Activated CD4-positive, alpha-beta T cell treated with anti-CD3 and anti-CD28 coated beads, Interleukin-2, amount 10 ng/mL, durations not matched to agents 7 days and 5 days (primary cell): ENCODE measurements at places on chromosomes 1 and 21.

GRCh38 chr1:118116401-118116800, 68.6 kb downstream of the SPAG17 start:
- DNase-seq: no peak

GRCh38 chr1:220999872-221000863, 120.9 kb downstream of the HLX start:
- no peak for DNase-seq

DNA sequence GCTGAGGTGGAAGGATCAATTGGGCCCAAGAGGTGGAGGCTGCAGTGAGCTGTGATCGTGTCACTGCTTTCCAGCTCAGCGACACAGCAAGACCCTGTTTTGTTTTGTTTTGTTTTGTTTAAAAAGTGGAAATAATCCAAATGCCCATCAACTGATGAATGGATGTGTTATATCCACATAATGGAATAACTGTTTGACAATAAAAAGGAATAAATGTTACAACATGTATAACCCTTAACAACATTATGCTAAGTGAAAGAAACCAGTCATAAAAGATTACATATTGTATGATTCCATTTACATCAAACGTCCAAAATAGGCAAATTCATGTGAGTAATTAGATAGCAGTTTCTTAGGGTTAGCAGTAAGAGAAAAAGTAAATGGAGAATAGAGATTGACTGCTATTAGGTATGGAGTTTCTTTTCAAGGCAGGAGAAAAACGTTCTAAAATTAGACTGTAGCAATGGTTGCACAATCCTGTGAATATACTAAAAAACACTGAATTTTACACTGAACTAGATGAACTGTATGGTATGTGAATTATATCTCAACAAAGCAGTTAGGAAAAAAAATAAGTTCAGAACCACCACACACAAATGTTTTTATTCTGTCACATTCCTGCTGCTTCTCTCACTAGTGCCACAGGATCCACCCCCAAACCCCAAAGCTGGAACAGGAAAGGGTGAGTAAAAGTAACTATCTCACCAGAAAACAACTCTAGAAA, 15.7 kb downstream of the FOXJ3 start:
- DNase-seq: peak; percentile 23

DNA sequence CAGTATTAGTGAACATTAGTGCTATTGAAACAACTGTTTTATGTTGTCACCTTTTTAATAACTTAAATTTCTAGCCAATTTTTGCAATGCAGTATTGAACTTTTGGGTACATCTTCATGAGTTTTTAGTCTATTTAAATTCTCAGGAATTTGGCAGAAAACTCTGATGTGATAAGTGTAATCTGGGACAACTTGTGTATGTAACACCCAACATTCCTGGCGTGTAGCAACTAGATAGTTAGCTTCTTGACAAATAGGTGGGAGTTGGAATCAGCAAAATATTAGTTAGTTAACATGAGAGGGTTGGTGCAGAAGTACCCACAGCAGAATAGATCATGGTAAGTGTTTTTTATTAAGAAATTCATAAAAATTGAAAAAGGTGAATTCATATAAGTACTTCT, 111.6 kb downstream of the ITSN1 start:
- no peak for DNase-seq

GRCh38 chr1:169586395-169587255, at the start of gene F5:
F5 (minus strand) TSS chr1:169586481; CDS start chr1:169586386, 95 bp downstream.
- peak; percentile 86 for DNase-seq

GRCh38 chr1:31154632-31155215, 85.0 kb downstream of the NKAIN1 start:
- DNase-seq: peak; percentile 73

DNA sequence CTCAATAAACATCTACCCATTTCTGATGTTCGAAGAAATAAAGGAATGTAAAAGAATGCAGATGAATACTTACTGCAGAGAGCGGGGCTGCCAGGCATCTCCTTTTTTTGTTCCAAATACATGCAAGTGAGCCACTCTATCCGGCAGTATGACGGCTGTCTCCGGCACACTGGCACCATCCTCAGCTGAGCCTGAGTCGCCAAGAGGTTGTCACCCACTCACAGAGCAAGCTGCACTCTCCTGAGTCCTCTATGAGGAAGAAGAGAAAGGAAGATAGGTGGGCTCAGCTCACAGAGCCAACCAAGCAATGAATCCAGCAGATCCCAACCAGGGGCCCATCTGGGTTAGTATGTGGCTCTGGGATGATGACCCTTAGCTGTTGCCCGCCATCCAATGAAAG, 65.3 kb downstream of the CD46 start:
- no peak for DNase-seq

DNA sequence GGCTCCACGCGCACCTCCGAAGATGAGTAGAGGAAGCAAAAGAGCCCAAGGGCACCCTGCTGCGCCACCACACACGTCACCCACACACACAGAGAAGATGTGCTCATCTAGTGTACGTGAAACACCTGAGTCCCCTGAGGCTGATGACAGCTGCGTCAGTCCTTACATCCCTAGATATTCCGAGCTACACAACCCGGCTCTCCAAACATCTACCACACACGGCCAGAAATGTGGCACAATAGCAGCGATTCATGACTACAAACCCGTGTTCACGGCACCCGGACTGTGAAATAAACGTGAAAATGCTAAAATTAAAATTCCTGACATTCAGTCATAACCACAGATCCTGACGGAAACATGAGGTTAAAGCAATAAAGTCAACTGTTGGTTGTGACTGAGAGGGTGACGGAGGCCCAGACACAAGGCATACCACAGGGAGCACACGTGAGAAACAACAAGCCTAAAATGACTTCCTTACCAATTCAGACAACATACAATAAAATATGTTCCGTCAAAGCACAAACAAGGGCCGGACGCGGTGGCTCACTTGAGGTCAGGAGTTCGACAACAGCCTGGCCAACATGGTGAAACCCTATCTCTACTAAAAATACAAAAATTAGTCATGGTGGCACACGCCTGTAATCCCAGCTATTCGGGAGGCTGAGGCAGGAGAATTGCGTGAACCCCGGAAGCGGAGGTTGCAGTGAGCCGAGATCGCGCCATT, 7.3 kb downstream of the SSU72 start:
- DNase-seq: no peak

DNA sequence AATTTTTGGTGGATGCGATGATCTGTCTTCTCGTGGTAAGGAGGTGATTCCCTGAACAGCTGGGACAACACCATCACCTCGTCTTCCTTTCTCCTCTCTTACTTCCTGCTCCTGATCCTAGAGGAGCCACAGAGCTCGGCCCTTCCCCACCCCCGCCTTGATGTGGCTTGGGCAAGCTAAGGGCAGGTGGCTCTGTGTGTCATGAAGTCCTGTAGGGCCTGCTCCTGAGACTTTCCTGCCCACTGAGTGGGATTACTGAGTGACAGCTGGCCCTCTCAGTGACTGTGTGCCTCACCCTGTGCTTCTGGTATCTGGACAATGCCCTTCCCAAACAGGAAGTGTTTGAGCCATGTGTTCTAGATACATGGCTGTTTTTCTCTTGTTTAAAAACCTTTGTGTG, 153.0 kb downstream of the KCNJ6 start:
- DNase-seq: no peak

GRCh38 chr1:46219551-46220520, 16.7 kb downstream of the LURAP1 start:
- no peak for DNase-seq

DNA sequence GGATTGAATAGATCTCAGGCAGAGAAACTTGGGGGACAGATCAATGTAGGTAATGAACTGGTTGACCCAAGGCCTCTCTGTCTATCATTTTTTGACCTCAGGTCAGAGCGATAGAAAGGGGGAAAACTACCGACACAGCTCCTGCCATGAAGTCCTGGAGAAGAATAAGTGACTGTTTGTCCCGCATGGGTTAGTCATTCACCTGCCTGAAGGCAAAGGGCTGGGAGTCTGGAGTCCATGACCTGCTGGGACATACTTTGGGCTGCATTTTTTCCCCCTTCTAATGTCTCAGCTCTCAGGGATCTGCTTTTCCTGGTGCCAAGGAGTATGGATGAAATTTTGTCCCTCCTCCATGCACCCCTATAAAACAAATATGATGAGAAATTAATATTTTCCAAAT, 1.6 kb upstream of the ROR1 start:
- no peak for DNase-seq

- no peak for DNase-seq
Measured at GRCh38 chr1:40769815-40770214, 13.8 kb upstream of the KCNQ4 start.

GRCh38 chr1:214143006-214143992, 137.7 kb upstream of the SMYD2 start:
- no peak for DNase-seq
